Immature natural killer cell (primary cell): ENCODE measurements at places on chromosomes 7 and 10.

DNA sequence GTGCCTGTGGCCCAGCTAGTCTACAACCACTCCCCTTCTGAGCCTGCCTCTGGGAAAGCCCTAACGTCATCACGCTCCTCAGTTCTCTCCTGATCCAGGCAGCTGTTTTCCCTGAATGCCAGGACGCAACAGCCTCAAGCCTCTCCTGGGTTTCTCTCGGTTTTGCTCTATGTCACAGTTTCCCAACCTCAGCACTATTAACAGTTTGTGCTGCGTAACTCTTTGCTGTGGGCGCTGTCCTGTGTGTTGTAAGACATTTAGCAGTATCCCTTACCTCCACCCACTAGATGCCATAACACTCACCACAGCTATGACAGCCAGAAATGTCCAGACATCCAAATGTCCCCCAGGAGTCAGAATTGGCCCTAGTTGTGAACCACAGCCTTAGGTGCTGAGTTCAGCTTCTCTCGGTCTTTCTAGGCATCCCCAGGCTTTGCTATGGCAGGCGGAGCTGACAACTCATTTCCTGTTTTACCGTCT, 226.3 kb upstream of the NPVF start:
- no peak overlapping the region for H3K4me3 ChIP-seq
- H3K4me1 ChIP-seq: no peaks in the 10 kb centered on the region
- H3K27ac ChIP-seq: no peak overlapping the region
- DNase-seq: no peak
- peaks cover 2% of the 10 kb centered on the region for H3K27me3 ChIP-seq

- no peak for DNase-seq
- H3K4me1 ChIP-seq: no peaks in the 10 kb centered on the region
- no peaks in the 10 kb centered on the region for H3K36me3 ChIP-seq
- H3K27ac ChIP-seq: no peak overlapping the region
Observed at GRCh38 chr10:9294132-9294663, 1239.7 kb downstream of the GATA3 start.

DNA sequence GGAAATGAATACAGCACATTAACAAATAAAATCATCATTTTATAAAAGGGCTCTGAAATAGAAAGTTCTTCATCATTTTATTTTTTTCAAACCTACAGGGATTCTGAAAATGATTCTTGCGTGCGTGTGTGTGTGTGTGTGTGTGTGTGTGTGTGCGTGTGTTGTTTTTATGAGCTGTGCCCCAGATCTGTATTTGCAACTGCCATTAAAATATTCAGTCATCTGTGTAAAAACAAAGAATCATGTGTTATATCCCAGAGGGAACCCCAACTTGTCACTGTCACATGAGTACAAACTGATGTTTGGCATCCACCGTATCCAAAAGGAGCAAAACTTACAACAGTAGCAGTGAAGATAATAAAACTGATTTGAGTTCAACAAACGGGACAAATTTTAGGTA, 635.4 kb upstream of the PFKP start:
- no peak overlapping the region for H3K4me3 ChIP-seq
- peaks cover 3% of the 10 kb centered on the region for H3K27me3 ChIP-seq
- no peaks in the 10 kb centered on the region for H3K36me3 ChIP-seq
- DNase-seq: no peak
- no peak overlapping the region for H3K27ac ChIP-seq

- no peak for DNase-seq
- H3K36me3 ChIP-seq: no peaks in the 10 kb centered on the region
- H3K27ac ChIP-seq: no peak overlapping the region
- no peak overlapping the region for H3K4me3 ChIP-seq
- no peaks in the 10 kb centered on the region for H3K27me3 ChIP-seq
Observed at GRCh38 chr7:99881370-99881769, 4.5 kb upstream of the OR2AE1 start.

GRCh38 chr10:49837685-49838084, 75.6 kb upstream of the OGDHL start:
- no peak overlapping the region for H3K27ac ChIP-seq
- no peaks in the 10 kb centered on the region for H3K27me3 ChIP-seq
- no peak overlapping the region for H3K4me3 ChIP-seq
- H3K4me1 ChIP-seq: no peaks in the 10 kb centered on the region
- H3K36me3 ChIP-seq: peaks cover 20% of the 10 kb centered on the region
- no peak for DNase-seq

- no peaks in the 10 kb centered on the region for H3K27me3 ChIP-seq
- H3K4me3 ChIP-seq: no peak overlapping the region
- H3K4me1 ChIP-seq: peaks cover 17% of the 10 kb centered on the region
- H3K36me3 ChIP-seq: no peaks in the 10 kb centered on the region
- H3K27ac ChIP-seq: no peak overlapping the region
- no peak for DNase-seq
Observed at GRCh38 chr7:129597672-129598071, 13.8 kb upstream of the NRF1 start.
